ENCODE measurements at places on chromosomes 5 and 9.

DNA sequence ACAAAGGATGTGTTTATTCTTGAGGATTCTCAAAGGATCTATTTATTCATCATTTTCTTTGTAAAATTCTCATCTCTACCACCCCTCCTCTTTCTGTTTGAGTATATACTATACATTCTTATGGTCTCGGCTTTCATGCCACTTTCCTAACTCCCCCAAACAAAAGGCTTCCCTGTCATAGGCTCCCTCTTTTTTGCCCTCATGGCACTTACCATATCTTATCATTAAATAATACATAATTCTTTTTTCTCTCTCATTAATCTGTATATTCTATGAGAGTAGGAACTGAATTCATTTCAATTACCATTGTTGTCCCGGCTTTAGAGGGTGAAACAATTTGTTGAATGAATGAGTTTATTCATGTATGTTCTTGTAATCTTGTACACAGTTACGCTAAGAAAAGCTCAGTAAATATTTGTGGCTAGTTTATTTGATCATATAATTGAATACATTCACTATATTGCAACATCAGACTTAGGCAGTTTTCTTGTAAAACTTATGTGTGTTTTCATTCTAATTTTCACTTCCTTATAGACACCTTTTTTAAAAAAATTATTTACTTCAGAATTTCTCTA, 254.6 kb downstream of the EDIL3 start:
- no peak for DNase-seq

DNA sequence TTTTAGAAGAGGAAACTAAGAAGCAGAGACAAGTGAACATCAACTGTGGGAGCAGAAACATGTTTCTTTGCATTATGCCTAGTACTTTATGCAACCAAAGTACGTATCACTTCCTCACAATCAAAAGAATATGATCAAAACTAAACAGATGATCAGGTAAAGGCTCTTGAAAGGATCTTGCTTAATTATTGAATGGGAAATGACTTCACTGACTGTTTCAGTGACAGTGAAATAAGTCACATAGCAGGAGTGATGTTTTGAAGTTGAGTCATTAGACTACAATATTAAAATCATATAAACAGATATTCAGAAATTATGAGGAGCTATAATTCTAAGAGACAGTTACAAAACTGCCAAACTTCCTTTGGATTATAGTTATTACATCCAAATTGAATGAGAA, 527.3 kb downstream of the MTRR start:
- DNase-seq, result no peak

GRCh38 chr5:109805883-109806282, 116.2 kb downstream of the MAN2A1 start:
- no peak for DNase-seq

- no peak for DNase-seq
Measured at GRCh38 chr5:140364472-140364765, 4.4 kb downstream of the SLC4A9 start.

DNA sequence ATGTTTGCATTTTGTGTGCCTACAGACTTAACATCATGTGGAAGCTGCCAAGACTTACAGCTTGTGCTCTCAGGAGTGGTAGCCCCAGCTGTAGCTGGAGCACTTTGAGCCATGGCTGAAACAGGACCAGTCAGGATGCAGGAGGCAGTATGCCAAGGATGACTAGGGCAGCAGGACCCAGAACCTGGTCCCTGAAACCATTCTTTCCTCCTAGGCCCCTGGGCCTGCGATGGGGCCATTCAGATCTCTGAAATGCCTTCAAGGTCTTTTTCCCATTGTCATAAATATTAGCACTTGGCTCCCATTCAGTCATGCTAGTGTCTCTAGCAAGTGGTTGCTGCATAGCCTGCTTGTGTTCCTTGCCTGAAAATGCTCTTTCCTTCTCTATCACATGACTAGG, 29.6 kb upstream of the VLDLR start:
- DNase-seq, result no peak

DNA sequence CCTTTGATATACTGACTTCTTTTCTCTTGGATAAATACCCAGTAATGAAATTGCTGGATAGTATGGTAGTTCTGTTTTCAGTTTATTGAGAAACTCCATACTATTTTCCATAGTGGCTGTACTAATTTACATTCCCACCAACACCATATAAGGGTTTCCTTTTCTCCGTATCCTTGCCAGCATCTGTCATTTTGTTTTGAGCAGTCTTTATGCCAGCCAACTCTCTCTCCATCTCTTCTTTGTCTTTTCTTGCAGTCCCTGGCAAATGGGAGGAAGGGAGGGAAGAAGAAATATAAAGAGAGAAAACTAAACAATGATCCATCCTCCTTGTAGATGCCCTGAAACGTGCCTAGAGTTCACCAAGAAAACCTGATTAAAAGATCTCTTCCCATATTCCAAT, 9.6 kb upstream of the VLDLR start:
- DNase-seq, result no peak

GRCh38 chr5:118628660-118629354, 359.5 kb downstream of the DTWD2 start:
- no peak for DNase-seq

DNA sequence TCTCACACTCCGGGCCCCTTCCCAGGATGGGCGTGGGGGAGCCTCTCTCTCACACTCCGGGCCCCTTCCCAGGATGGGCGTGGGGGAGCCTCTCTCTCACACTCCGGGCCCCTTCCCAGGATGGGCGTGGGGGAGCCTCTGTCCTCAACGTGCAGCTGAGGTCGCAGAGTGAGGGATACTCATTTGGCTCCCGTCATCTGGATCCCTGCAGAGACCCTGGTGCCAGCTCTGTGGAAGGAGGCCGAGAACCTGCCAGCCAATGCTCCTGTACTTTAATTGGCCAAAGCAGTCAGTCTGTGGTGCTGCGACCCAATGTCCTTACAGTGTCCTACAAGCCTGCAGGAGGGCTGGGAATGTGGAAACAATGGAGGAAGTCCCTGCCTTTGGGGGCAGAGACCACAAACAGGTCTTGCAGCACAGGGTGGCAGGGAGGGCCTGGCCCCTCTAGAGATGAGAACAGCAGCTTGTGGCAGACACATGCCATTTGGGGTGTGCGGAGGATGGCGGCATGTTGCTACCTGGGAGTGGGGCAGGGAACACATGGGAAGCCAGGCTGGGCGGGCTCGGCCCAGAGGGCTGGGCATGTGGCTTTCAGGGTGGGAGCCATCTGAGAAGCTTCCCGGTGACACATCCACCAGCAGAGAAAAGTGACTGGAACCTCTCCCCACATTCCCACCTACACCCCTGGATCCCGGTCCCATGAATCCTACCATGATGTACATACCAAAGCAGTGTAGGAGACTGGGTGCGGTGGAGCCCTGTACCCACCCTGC, 13.6 kb upstream of the MRNIP start:
- no peak for DNase-seq

DNA sequence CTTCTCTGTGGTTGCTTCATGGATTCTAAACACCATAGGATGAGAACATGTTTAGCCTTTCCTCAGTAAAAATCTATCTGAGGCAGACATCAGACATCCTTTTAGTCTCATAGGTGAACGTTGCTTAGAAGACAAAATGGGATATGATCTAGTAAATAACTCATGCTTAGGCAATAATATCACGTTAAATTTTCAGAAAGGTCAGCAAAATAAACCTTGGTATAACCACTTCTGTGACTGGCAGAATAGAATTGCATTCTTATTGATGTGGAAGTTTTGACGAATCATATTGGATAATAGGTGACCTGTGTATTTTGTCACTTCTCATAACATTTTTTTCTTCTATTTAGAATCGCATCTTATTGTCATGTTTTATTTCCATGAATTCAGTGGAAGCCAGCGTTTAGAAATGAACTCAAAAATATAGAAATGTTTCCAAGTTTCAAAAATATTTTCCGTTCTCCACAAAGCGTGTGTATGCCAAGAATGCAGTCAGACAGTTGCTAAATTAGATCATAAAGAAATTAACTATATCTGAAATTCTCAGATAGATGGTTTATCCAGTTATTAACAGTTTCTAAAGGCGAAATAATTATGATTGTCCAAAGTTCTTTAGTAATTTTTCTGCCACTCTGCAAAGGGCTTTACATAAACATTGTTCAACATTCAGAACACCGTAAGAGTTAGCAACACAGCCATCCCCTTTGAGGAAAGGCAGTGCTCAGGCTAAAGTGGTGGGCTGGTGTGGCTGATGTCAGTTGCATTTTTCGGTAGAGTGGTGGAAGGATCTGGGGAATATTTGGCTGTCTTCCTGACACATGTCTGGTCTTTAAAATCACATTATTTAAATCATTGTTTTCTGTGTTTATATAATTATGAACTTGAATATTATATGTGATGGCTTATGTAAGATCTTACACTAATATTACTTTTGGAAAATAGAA, 827.2 kb downstream of the MTRR start:
- DNase-seq, result no peak

- DNase-seq, result no peak
Measured at GRCh38 chr9:79970146-79970425, 398.3 kb downstream of the TLE4 start.

- DNase-seq, result no peak
Measured at GRCh38 chr5:66992547-66992946, 204.1 kb downstream of the CD180 start.

GRCh38 chr9:110933350-110934001, 104.8 kb downstream of the LPAR1 start:
- DNase-seq, result no peak

DNA sequence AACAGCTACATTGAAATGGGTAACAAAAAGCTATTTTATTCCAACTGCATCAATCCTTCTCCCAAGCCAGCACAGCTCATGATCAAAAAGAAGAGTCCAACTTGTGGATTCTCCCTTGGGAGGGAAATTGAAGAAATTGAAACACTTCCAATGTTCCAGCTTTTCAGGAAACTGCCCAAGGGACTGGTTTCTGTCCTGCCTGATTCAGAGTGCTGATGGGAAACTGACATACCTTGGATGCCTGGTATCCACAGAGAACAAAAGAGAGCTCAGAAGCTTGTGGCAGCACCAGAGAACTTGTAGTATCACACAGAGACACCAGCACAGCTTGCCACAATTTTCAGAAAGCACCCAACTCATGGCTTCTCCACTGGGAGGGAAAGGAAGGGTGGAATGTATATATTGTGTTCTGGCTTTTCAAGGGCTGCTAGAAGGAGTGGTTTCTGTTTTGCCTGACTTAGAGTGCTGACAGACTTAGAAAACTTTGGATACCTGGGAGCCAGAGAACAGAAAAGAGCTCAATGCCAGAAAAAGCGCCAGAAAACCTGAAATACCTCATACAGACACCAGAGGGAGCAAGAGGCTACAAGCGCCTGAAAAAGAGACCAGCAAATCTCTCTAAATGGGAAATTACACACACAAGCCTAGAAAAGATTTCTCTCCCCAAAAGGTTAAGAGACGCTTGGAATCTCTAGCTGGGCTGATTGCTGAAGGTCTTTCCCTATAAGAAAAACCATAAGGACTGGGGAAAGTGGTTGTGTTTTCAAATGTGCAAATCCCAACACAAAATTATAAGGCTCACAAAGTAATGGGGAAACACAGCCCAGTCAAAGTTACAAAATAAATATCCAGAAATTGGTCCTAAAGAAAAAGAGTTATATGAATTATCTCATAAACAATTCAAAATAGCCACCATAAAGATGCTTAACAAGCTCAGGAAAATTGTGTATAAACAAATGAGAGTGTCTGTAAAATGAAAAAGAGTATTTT, 178.8 kb downstream of the SPOCK1 start:
- DNase-seq, result peak; percentile 63

GRCh38 chr9:120868339-120868675, 8.7 kb downstream of the PHF19 start:
- no peak for DNase-seq

GRCh38 chr9:126833710-126834345, 26.6 kb upstream of the ZBTB34 start:
- no peak for DNase-seq

GRCh38 chr9:135502873-135503321, 2.4 kb downstream of the MRPS2 start:
- DNase-seq, result peak; percentile 29

GRCh38 chr9:7313389-7313788, 486.2 kb downstream of the DMAC1 start:
- DNase-seq, result no peak

DNA sequence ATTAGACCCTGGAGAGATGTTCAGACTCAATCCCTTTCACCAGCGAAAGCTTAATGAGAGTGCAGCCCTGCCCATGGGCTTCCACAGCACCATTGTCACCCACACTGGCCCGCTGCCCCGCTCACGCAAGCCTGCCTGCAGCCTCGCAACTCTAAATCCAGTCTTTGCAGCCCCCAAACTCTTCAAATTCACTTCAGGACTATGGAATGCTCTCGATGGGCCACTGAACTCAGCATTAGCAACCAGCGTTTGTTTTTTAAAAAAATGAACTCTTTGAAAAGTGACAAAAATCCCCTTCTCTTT, 17.1 kb downstream of the DCANP1 start:
- DNase-seq, result no peak

DNA sequence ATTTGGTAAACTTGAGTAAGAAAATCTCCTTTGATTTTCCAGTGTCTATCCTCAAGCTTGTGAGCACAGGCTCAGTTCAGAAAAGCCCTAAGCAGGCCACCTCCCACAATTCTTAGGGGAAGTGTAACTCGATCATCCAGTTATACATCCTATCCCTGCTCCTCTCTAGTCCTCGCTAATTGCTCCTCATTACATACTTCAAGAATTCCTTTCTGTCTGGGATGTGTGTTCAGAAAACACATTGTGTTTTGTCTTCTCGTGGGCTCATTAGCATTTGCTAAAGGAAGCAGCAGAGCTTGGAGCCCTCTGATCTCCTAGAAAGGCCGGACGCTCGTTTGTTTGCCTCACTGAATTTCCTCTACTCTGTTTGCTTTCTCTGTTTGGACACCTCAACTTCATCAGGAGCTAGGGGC, 268.2 kb upstream of the RFX3 start:
- DNase-seq, result no peak

- DNase-seq, result no peak
Measured at GRCh38 chr5:68435611-68436010, 220.1 kb downstream of the PIK3R1 start.

GRCh38 chr9:71710856-71711255, 57.5 kb downstream of the CEMIP2 start:
- no peak for DNase-seq

GRCh38 chr9:113652355-113653152, 189.0 kb downstream of the RGS3 start:
- DNase-seq, result no peak

- DNase-seq, result no peak
Measured at GRCh38 chr9:81673310-81673709, 16.0 kb downstream of the TLE1 start.

DNA sequence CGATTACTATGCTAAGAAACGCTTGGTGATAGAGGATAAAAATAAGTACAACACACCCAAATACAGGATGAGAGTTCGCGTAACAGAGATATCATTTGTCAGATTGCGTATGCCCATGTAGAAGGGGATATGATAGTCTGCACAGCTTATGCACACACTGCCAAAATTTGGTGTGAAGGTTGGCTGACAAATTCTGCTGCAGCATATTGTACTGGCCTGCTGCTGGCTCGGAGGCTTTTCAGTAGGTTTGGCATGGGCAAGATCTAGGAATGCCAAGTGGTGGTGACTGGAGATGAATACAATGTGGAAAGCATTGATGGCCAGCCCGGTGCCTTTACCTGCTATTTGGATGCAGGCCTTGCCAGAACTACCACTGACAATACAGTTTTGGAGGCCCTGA, 208.4 kb downstream of the PDZD2 start:
- DNase-seq, result no peak

Data from mucosa of descending colon (tissue), 3 donors.